NCI-H226 (cell line): ENCODE measurements at places on chromosomes 1 and 21.

GRCh38 chr1:211527006-211527405, 35.0 kb upstream of the RD3 start:
- no peak for DNase-seq

DNA sequence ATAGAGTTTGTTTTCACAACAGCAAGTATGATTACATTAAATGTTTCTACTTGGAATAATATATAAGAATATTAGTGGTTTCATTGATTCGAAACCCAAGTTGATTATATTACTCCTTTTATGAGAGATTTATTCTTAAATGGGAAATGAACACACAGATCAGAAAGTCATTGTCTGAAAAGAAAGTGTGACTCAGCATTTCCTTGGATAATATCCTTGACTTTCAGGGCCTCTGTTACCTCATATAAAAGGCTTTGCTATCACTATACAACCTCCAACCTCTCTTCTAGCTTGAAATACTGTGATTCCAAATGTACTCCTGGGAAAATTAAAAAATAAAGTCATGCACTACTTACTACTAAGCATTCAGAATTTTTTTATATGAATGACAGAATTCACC, 295.3 kb upstream of the LYPLAL1 start:
- DNase-seq, result peak; percentile 17

DNA sequence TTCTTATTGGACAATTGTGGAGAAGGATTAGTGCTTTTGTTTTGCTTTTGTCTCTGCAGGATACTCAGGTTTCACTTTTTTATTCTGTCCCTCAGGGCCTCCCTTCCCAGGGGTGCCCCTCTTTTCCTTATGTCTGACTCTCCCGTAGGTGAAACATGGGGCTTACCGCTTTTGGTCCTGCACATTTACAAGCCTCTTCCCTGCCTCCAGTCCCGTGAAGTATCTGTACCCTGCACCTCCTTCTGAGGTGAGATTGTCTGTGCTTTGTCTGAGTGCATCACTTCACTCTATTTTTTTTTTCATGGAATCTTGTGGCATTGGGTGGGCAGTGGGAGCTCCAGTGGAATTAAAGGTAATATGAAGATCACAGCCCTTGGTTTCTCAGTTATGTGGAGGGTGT, 758.1 kb upstream of the TPTE start:
- no peak for DNase-seq

DNA sequence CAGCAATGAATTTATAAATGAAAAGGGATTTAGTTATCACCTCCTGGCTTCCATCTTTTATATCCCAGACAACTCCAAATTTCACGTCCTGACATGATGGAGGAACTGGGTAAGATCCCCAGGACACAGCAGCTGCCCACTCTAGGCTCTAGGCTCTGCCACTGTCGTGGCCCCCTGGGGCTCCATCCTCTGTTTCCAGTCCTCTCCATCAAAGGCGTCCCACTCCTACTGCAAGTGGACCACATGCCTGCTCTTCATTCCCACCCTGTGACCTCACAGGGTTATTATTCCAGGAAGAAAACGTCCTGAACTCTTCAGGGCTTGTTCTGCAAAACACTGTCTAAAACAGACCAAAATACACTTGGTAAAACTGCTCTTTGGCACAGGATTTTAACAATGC, 11.9 kb downstream of the URB1 start:
- no peak for DNase-seq

GRCh38 chr21:36419996-36420395, 34.8 kb downstream of the CHAF1B start:
- DNase-seq, result peak; percentile 55

- no peak for DNase-seq
Measured at GRCh38 chr1:235129774-235130570, 1.3 kb upstream of the TOMM20 start.

DNA sequence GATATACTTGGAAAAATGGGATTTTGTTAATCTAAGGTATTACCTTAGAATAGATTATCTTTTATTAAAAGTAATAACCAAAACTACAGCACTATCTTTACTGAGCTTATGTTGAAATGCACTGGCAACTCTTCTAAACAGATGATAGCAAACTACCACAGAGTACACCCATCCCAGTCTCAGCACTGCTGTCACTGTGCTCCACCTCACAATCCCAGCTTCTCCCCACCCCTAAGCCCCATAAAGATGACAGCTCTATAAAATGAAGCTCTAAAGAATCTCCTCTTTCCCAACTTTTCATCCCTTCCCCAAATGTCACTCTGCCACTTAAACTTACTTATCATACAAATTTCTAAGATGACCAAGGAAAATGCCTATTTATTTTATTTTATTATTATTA, 6.4 kb downstream of the DSTYK start:
- no peak for DNase-seq

GRCh38 chr1:156458181-156458503, 42.4 kb downstream of the MEF2D start:
- peak; percentile 31 for DNase-seq

DNA sequence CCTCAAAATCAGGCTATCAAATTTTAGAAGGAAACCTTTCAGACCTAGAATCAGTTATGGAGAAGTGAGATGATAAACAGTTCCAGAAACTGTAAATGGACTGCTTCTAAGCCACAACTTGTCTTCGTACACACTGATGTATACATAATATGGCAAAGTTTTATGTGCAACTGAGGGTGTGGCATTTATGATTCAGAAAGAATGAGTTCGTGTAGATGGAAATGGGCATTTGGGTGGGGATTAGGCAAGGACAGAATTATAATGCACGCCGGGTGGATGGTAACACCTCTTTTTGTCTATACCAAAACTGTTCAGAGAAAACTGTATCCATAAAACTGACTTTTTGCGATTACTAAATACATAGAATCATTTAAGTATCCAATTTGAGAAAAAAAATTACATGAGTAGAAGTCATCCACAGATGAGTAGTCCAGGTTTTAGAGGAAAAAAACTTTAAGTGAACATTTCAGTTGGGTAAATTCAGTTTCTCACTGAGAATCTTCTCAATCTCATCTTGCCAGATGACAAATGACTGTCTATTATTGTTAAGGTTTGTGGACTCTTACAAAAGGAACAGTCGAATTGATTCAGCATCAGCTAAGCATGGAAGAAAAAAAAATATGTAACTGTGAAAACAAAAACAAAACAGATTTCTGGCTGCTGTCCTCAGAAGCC, 22.5 kb downstream of the ERRFI1 start:
- no peak for DNase-seq

- no peak for DNase-seq
Measured at GRCh38 chr21:33945652-33946270, 30.2 kb upstream of the ATP5PO start.

GRCh38 chr1:215704089-215704860, 137.2 kb downstream of the KCTD3 start:
- no peak for DNase-seq

DNA sequence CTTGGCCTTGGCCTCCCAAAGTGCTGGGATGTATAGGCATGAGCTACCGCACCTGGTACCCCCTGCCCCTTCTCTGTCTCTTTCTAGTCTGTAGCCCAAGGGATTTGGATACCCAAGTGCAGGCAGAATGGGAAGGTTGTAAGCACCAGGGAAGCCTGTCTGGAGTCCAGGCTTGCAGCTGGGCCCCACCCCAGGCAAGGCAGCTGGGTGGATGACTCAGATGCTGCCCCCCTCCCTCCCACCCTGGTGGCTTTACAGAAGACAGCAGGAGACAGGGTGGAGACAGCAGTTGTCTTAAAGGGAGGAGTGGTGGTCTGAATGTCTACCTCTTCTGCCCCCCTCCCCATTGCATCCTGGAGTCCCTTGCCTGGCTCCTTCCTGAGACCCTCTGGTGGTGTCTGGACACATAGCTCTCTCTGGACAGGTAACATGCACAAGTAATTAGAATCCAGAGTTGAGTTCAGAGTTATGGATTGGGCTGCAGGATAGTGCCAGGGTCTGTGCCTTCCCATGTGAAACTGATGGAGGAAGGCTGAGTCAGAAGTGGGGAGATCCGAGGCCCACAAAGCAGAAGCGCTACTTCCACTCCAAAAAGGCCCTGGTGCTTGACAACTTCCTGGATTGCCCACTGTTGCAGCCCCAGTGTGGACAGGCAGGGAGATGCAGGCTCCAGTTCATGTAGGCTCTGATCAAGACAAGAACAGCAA, 5.1 kb downstream of the LMNA start:
- DNase-seq, result peak; percentile 56

DNA sequence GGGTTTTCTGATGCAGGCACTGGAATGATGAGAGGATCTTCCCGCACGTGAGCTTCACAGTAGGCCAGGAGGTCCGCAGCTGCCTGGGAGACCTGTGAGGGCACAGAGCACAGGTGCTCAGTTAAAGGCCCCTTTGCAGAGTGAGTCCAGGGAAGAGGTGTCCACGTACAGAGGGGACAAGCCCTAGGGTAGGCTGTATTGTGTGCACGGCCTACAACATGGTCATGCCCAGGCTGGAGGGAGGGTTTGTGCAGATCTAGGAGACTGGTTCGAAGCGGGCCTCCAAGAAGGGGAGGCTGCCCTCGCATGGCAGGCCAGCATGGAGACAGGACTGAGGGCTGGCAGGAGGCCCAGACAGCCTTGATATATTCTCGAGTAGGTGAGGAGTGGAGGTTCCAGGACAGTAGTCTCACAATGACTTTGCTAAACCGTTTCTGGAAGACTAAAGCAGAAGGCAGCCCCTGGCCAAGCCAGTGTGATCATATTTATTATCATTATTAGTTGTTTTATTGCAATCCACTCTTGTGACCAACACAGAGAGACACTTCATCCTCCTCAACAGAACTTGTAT, 48.0 kb upstream of the B3GALNT2 start:
- no peak for DNase-seq

DNA sequence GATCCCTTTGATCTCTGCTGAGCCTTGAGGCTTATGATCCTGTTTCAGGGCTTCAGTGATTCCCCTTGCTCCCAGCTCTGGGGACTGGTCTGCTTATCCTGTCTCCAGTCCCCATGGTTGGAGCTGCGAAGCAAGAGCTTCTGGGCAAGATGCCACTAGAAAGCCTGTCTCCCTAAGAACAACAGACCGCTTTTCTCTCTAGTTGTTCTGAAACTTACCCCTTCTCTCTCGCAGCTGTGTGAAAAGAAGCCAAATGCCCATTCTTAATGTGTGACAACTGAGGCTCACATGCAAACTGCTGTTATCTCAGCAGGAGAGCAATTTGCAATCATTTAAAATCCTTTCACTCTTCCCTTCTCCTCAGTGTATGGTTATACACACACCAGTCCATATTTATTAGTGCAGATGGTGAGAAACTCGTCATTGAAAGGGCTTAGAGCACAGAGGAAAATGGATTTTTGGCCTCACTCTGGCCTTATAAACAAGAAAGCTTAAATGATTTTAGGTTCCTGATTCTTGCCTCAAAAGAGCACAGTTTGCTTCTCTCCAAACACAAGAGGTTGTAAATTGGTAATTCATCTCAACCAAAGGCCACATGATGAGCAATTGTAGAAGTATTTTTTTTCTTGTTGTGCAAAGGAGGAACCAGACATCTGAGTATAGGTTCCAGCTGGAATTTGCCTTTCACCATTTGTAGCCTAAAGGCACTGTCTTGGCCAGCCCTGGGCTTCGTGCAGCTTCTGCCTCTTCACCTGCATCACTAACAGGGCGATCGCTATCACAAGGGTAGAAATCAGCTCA, 179.2 kb upstream of the LMO4 start:
- peak; percentile 66 for DNase-seq

DNA sequence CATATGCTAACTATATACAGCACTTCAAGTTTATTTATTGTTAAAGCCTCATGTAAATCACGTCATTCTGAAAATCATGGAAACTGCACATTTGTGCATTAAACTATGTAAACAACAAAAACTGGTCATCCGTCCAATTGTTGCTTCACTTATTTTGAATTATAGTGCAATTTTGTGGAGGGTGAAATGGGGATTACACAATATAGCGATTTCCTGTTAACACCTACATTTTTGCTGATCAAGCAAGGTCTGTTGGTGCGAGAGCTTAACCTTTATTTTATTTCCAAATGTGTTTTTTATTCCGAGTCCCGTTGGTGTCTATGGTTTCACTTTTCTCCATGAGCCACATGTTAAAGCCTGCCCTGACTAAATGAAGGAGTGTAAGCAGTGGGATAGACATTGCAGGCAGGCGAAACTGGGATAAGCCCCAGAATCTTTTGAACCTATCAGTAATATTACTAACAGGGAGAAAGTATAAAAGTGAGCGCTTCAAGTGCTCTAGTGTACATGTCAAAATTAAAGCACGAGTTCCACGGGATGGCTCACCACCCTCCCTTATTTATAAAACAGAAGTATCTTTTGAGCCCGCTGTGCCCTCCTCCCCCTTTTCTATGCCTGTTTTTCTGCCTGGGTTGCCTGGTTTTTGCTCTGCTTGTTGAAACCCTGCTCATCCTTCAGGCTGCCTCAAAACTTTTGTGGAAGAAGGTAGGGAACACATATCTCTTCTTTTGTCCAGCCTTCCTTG, 120.7 kb downstream of the NFIA start:
- no peak for DNase-seq

GRCh38 chr21:42189431-42189830, 29.5 kb upstream of the ABCG1 start:
- DNase-seq, result no peak

DNA sequence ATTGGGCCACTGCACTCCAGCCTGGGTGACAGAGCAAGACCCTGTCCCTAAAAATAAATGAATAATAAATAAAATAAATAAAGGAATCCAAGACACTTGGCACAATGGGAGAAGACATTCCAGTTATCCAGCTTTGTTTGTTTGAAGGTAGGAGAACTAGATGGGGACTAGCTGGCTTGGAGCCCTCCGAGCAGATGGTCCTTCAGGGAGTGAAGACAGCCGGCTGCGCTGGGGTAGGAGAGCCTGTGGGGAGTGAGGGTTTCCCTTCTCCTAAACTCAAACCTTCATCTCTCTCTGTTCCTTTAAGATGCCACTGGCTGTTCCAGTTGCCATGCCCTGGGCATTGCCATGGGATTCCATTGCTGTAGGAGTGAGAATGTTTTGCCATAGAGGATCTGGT, 120.6 kb downstream of the NAV1 start:
- DNase-seq, result no peak

DNA sequence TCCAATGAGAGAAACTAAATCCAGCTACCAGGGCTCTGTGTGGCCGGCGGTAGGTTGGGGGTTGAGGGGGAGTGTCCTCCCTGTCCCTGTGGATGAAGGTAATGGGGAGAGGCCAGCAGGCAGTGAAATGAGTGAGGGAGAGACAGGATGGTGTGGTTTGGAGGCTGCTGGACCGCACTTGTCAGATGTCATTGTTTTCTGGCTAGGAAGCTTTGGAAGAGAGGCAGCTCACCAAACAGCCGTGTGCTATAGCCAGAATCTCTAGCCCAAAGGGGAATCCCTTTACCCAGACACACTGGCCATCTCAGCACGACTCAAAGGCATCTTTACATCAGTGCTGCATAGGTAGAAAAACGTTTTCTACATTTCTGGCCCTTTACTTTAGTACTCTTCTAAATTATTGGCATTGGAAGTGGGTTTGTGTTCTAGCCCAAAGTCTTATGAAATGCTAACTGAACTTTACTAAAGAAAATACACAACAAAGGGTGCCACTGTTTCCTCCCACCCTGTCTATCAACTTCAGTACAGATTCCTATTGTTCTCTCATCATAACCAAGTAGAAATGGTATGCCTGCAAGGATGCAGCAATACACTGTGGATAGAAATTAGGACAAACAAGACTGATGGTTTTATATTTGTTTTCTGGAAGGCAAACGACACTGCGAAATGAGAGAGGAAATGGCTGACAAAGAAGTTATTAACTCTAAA, 95.9 kb upstream of the COA6 start:
- DNase-seq, result no peak

- peak; percentile 46 for DNase-seq
Measured at GRCh38 chr1:75908717-75909152, 23.5 kb downstream of the ASB17 start.

- no peak for DNase-seq
Measured at GRCh38 chr1:33248244-33248643, 8.0 kb upstream of the ZNF362 start.
